NCI-H748 treated with DMSO at 0.1 percent for 48 hours (cell line): ENCODE measurements at places on chromosomes 4 and X.

DNA sequence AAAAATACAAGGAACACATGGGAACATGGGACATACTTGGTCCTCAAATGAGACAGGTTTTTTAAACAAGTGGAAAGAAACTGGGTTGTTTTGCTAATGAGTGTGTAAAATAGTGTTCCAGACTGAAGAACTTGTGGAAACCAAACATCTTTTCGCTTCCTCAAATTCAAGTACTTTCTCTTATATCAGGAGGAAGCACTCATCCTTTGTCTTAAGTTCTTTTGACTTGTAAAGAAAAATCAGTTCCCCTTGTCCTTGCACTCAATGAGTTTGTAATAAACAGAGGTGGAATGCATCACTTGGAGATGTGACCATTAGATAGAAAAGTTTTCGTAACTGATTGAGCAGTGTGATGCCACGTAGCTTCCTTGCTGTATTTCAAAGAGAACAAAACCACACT lies 101.1 kb downstream of the PHOX2B start:
- DNase-seq: no peak

DNA sequence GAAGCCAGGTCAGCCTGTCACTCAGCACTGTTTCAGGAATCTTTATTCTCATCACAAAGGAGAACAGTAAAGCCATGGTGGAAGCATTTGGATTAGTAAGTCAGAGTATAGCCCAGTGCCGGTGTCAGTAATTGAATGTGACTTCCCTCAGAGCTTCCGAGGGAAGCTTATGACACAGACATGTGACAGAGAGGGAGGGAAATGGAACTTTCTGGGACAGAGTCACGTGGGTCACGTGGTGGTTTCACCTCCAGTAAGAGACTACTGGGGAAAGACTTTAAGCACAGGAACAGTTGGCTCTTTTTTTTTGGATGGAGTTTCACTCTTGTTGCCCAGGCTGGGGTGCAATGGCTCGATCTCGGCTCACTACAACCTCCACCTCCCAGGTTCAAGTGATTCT lies 53.3 kb upstream of the CCDC160 start:
- DNase-seq: no peak

GRCh38 chr4:62644372-62644771 lies 1444.2 kb downstream of the ADGRL3 start:
- peak; percentile 20 for DNase-seq

- DNase-seq: no peak
Observed at GRCh38 chr4:161404346-161405110, 759.3 kb downstream of the FSTL5 start.

DNA sequence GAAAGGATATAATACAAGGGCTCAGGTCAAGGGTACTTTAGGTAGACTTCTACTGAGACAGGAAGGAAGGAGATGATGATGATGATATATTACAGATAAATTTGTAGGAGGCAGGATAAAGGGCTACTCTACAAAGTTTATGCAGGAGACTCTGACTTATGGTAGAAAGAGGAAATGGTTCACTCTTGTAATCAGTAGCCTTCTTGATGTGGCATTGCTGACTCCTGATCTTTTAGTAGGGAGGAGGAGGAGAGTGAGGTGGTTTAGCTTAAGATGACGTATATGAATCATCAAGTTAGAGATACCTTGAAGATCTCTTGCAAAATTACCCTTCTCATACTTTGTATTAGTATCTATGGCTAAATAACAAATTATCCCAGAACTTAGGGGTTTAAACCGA lies 4.7 kb downstream of the BLTP1 start:
- DNase-seq: no peak

GRCh38 chrX:153929576-153929975 lies 3.5 kb upstream of the ARHGAP4 start:
- no peak for DNase-seq

DNA sequence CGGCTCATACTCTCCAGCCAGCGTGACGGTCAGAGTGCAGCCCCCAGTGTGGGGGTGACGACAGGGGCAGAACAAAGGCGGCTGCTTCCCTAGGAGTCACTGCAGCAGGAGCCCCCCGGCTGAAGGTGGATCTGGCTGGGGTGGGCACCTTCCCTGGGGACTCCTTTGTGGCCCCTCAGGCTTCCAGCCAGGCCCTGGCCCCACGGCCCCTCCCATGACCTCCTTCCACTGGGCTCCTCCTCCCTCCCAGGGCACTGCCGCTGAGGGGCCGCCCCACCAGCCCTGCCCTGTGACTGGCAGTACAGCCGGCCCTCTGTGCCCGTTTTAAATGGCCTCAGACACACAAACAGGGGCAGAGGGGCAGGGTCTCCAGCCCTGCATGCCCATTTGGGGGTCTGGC lies 61.9 kb downstream of the FAM53A start:
- DNase-seq: no peak

- no peak for DNase-seq
Observed at GRCh38 chr4:108159845-108160244, 8.9 kb downstream of the LEF1 start.

- DNase-seq: no peak
Observed at GRCh38 chrX:132652871-132653270, 164.0 kb upstream of the MBNL3 start.

GRCh38 chrX:45667666-45668065 lies 467.0 kb upstream of the DIPK2B start:
- no peak for DNase-seq

GRCh38 chrX:139725720-139726119 lies 17.8 kb upstream of the MCF2 start:
- no peak for DNase-seq

- no peak for DNase-seq
Observed at GRCh38 chr4:48073567-48074103, 57.1 kb downstream of the NIPAL1 start.

DNA sequence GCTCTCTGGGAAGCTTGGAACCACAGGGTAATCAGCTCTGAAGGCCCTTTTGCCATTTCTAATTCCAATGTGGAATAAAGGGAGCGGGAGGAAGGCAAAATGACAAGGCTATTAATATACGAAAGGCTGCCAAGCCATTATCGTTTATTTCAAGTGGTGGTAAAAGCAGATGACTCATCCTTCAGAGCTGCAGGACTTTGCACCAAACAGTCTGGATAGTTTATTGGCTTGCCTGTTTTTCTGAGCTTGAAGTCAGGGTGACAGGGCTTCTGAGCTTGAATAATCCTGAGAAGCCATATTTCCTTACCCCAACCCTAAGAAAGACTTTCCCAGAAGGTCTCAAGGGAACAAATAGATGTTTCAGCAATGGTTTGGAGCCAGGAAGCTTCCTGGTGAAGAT lies 7.7 kb upstream of the GABRE start:
- no peak for DNase-seq

GRCh38 chr4:62849696-62850095 lies 1559.6 kb downstream of the TECRL start:
- DNase-seq: no peak
